ENCODE measurements at places on chromosomes 6 and 20.

DNA sequence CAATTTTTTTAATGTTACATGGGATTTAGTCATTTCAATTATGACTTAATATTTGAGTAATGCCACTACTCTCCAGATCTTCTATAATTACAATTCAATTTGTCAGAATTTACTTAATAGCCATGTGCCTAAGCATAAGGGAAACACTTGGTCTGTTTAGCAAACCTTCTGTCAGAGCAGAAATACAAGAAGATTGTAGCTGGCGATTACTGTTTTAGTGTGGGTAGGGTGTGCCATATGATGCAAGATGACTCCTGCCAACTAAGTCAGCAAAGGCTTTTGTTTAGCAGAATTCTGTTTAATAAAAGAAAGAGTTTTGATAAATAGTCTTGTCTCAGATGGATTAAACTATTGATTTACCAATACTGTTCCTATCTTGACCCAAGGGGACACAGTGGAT lies 455.4 kb downstream of the RNF144B start:
- no peak for DNase-seq

GRCh38 chr6:170374571-170375444 lies 68.2 kb downstream of the FAM120B start:
- DNase-seq = no peak

GRCh38 chr6:19873031-19873430 lies 35.9 kb downstream of the ID4 start:
- DNase-seq = no peak

GRCh38 chr6:3962291-3963280 lies 113.4 kb downstream of the FAM50B start:
- no peak for DNase-seq

GRCh38 chr6:131068165-131068564 lies 5.1 kb upstream of the EPB41L2 start:
- no peak for DNase-seq

DNA sequence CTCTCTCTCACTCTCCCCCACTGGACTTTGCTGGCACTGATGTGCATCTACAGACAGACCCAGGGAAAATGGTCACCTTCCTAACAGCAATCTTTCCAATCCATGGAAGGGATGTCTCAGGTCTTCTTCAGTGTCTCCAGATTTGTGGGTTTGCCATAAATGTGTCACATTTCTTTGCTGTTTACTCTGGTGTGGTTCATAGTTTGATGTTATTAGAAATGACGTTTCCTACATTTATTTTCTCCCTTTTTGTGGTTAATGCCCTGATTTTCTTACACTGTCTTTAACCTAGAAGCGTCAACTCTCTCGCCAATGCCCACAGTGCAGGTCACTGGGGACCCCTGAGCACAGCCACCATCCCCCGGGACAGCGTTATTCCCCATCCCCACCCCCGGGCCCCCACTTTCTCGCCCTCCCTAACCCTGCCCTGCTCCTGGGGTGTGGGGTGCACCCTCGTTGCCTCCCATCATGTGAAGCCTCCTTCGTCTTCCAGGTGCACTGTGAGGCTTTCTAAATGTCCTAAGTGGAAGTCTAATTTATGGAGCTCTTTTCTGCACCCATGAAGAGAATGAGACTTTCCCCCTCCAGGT lies 86.5 kb downstream of the YTHDF1 start:
- no peak for DNase-seq

- DNase-seq = no peak
Observed at GRCh38 chr20:20530428-20531151, 162.7 kb downstream of the INSM1 start.

DNA sequence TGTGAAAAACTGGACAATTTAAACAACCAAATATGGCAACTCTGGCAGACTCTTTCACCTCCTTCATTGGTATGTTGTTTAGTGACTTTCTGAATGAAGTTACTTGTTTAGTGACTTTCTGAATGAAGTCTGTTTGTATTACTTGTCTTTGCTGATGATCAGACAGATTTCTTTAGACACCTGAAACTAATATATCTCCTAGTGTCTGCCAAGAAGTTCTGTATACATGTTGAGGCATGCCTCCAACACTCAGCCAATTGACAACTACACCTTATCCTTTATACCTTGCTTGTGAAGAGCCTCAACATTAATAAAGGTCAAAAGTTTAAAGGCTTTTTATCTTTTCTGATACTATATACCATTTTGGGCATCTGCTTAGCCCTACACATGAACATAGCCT lies 725.4 kb upstream of the EPHA7 start:
- no peak for DNase-seq

DNA sequence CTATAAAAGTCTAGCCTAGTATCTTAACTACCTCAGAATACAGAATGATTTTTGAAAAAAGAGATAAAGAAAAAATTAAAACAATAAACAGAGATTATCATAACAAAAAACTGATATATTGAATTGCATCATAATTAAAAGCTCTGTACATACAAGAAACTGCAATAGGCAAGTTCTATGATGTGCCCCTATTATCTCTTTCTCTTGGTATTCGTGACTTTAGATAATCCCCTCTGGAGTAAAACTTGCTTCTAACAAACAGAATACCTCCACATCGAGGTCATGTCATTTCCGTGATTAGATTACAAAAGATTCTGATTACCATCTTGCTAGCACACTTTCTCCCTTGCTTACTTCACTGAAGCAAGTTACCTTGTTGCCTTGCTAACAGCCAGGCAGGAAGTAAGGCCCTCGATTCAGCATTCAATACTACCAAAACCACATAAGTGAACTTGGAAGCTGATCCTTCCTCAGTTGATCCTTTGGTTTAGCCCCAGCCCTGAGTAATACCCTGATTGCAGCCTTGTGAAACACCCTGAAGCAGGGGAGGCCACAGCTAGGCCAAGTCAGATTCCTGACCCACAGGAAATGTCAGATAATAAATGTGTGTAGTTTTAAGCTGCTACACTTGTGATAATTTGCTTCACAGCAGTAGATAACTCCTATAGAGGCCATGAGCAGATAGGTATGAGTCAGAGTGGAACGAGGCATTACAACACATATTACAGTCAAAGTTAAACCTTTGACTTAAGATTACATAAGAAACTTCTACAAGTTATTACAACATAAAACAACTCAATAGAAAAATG lies 53.7 kb upstream of the TMX4 start:
- DNase-seq = no peak

DNA sequence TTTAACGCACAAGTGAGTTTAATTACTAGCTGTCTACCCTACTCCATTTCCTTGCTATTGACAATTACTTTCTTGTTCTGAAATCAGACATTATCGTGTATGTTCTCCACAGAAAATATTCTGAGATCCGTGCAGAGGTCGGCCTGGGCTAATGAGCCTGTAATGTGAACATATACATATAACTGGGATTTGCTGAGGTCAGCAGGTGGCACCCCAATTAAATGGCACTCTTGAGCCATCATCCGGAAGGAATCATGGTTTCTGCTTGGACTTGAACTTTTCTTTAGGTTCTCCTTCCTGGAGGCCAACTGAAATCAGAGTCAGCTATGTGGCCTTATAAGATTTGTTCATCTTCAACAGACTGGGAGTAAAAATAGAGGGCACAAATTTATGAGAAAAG lies 3.6 kb downstream of the HLA-DQB1 start:
- no peak for DNase-seq

GRCh38 chr6:151436802-151437201 lies 15.1 kb downstream of the RMND1 start:
- DNase-seq = no peak

DNA sequence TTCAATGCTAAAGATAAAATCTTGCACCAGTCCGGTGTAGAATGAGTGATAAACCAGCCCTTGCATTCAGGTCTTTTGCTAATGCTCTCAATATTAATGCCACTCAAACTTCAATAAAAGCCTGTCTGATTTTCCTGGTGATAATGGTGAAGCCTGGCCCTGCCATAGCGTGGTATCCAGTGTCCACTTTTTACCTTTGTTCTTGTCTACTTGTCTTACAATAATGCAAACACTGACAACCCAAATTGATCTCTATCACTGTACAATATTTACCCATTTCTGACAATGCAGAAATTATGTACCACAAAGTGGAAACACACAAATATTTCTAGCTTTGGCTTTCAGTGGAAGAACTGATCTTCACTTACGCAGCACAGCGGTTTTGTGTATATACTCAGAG lies 189.1 kb downstream of the ZDHHC14 start:
- no peak for DNase-seq

- peak; percentile 71 for DNase-seq
Observed at GRCh38 chr6:16205377-16206144, 32.8 kb upstream of the GMPR start.

- no peak for DNase-seq
Observed at GRCh38 chr6:8174571-8174970, 72.2 kb upstream of the EEF1E1 start.

GRCh38 chr6:54083287-54083686 lies 28.0 kb upstream of the MLIP start:
- no peak for DNase-seq

- DNase-seq = peak; percentile 67
Observed at GRCh38 chr6:150753371-150754064, 112.0 kb upstream of the MTHFD1L start.

DNA sequence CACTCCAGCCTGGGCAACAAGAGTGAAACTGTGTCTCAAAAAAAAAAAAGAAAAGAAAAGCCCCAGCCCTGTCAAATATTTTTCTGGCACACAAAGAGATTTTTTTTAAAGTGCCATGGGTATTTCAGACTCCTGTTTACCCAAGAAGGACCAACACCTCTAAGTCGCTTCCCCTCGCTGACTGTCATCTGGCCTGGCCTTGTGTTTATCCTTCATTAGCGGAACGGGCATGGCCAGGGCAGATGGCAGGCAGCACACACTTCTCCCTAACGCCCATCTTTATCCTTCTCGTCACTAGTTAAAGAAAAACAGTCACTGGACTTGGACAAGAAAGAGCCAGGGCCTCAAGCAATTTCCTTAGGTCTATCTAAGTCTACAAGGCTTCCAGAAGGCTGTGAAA lies 7.3 kb upstream of the CBFA2T2 start:
- DNase-seq = no peak

GRCh38 chr20:48039514-48039913 lies 254.2 kb upstream of the SULF2 start:
- DNase-seq = no peak

GRCh38 chr6:30716879-30717128 lies 277 bp downstream of the MDC1 start:
- DNase-seq = no peak

- DNase-seq = no peak
Observed at GRCh38 chr6:85749236-85749635, 106.5 kb upstream of the SYNCRIP start.

DNA sequence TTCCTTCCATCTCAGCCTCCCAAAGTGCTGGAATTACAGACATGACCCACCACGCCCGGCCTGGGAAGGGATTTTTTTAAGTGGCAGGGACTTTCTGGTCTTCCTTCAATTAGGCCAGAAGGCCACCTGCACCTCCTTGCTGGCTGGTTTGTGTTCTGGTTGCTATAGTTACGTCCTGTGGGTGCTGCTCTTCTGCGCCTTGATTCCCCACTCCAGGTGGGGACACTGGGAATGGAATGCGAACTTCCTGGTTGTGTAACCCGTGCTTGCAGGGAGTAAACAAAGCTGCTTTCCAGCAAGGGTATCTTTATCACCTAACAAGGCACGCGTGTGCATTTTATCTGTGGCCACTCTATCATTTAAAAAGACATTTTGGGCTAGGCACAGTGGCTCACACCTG lies 117.7 kb downstream of the PLEKHG1 start:
- DNase-seq = no peak

GRCh38 chr6:111591901-111592461 lies 13.7 kb downstream of the TRAF3IP2 start:
- no peak for DNase-seq

DNA sequence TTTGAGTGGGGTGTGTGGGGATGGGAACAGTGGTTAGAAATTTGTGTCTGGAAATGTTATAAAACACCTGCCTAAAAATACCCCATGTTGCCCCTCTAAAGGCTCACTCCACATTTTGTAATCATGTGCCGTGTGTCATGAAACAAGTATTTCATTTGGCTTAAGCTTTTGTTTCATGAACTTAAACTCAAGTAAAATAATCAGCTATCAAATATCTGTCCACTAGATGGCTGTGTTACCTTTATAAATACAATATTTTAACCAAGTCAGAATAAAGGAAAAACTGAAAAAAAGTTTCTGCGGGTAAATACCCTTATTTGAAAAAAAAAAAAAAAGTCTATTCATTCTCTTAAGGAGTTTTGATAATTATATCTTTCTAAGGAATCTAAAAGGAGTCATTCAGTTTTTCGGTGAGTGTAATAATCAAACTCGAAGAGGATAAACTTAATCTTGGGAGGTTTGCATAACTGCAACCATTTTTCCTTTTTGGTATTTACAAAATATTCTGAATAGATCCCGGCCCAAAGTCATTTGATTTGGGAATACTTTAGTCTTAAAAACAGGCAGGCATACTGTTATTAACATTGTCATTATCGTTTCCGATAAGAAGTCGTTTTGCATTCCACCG lies 29.9 kb upstream of the MTRF1L start:
- DNase-seq = no peak

Data from retina (tissue), 1 donor.